ENCODE measurements at places on chromosomes 11 and 22.

- peak; percentile 1 for DNase-seq
Observed at GRCh38 chr11:101617735-101618332, 34.0 kb upstream of the TRPC6 start.

DNA sequence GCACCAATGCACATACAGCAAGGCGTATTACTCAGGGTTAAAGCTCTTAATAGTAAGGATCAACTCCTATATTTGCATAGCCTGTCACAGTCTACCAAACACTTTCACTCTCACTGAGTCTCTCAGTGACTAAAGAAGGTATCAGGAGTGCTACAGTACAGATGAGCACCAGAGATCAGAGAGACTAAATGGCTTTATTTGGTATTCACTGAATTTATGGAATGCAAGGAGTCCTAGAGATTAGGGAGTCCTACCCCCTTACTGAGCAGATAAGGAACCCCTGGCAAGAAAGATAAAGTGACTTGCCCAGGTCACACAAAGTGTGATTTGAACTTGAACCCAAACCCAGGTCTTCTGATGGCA is 396.4 kb upstream of the CCDC90B start:
- no peak for DNase-seq

GRCh38 chr11:113119966-113120736 is 158.9 kb downstream of the NCAM1 start:
- no peak for DNase-seq

- no peak for DNase-seq
Observed at GRCh38 chr11:4181782-4182721, 87.5 kb downstream of the RRM1 start.

- DNase-seq = no peak
Observed at GRCh38 chr11:65471447-65471891, 27.4 kb upstream of the MALAT1 start.

GRCh38 chr11:115238086-115238485 is 266.1 kb downstream of the CADM1 start:
- DNase-seq = no peak

- no peak for DNase-seq
Observed at GRCh38 chr22:27687984-27688545, 113.5 kb downstream of the MN1 start.

DNA sequence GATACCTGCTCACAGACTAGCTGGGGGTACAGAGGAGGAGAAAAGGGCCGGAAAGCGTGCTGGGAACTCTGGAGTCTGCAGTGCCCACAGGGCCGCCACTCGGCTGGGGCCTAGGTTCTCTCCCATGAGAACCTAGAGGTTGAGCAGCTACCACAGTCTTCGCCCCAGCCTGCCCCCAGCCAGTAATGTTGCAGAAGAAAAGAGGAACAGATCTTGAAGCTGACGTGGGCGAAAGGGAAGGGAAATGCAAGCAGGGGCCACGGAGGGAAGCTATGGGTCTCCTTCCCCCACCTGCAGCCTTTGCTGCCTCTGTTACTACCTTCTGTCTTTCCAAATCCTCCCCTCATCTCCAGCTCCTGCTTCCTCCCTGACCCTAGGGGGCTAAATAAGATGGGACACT is 28.8 kb upstream of the P2RY2 start:
- DNase-seq = no peak

DNA sequence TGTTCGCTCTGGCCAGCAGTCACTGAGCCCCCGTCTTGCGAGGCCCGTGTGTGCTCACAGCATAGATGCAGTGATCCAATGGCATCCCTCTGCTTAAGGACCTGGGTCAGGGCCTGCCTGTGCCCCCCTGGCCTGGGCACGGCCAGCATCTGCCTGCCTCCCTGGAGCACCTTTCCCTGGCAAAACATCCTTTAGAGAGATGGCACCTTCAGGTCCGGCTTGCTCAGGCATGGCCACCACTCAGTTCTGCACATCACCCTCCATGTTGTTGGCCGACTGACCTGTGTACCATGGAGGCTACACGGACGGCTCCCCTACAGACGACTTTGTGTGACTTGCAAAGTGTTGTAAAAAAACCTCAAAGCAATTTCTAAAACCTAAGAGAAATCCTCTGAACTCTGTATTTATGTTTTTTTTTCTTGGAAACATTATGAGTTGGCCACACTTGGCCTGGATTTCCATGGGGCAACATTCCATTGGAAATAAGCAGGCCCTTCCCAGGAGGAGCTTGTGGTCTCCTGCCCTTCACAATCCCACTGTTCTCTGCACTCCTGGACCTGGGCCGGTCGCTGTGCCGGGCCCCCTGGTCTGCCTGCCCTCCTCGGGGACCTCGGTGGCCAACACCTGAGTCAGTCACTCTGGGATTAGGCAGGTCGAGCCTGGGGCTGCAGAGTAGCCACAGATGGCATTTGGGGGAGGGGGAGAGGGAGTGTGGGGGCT is 592.4 kb downstream of the TBC1D22A start:
- no peak for DNase-seq

DNA sequence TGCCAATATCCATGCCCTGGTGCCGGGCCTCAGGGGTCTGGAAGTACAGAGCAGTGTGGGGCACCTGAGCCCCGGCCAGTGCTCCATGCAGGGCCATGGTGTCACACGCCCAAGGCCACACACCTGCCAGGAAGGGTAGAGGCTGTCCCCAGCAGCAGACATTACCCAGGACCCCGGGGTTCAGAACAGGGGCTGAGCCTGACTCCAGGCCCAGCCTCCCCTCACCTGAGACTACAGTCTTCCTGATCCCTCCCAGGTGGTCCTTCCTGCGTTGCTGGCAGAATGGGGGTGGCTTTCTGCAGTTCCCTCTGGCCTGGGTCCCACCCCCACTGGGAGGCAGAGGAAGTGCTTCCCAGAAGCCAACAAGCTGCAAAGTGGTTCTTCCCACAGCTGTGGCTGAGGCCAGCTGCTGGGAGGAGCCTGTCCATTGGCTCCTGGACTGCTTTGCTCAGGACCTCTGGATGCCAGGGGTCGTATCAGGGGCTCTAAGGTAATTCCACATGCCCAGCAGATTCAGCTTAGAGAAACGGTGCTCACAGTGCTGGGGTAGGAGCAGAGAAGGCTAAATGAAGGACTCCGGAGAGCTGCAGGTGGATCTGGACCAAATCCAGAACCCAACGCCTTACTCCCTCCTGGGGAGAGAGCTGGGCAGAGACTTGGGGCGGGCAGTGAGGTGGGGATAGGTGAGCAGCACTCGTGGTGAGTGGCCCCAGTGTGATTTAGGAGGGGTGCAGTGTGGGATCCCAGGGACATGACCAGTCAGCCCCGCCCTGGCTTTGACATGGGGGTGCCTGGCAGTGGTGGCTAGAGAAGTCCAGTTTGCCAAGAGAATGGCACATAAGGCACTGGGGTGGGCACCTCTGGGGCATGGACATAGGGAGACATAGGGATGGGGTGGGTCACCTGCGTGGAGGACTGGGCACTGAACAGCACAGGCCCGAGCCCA is 12.6 kb downstream of the TCIRG1 start:
- DNase-seq = no peak

GRCh38 chr11:1953489-1954266 is 6.5 kb downstream of the MRPL23 start:
- DNase-seq = no peak

DNA sequence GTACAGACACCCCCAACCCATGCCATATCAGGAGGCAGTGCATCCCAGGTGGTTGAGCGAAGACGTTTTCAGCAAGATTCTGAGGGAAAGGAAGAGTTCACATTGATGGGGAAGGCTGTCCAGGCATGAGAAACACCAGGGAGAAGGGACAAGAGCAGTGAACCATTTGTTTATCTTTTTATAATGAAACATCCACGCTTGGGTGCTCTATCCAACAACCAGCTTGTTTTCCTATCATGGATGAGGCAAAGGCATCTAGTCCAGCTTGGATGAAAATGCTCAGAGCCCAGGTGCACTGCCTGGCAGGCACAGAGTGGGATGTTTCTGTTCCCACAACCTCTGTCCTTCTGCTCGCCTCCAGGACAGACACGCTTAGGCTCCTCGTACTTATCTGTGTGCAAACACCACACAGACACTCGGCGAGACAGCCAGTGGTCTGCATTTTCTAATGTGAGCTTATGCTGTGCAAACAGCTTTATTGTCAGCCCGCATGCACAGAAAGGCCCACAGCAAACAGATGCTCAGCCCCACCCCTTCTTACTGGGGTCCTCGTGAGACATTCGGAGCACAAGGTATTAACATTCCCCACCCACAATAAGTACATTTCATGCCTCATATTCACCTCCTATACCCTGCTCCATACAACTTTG is 45.4 kb upstream of the NTM start:
- no peak for DNase-seq

DNA sequence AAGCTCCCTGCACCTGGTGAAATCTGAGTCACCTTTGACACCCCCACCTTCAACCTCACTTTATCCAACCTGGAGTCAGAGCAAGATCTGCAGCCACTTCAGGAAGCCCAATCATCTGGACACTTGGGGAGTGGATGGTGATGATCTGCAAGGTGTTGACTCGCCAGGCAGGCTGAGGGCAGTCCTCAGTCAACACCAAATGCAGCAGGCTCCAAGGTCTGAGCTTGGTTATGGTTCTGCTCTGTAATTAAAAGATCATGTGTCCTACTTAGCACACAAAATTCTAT is 446.9 kb downstream of the BRD1 start:
- no peak for DNase-seq

DNA sequence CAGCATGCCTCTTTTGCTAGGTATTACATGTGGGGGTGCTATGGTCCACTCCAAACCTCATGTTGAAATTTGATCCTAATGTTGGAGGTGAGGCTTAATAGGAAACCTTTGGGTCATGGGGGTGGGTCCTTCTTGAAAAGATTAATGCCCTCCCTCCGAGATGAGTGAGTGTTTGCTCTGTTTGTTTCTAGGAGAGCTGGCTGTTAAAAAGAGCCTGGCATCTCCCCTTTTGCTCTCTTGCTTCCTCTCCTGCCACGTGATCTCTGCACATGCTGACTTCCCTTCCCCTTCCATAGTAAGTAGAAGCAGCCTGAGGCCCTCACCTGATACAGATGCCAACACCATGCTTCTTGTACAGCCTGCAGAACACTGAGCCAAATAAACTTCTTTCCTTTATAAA is 104.5 kb downstream of the FAT3 start:
- DNase-seq = no peak

GRCh38 chr11:88301488-88302140 is 35.9 kb downstream of the CTSC start:
- no peak for DNase-seq

DNA sequence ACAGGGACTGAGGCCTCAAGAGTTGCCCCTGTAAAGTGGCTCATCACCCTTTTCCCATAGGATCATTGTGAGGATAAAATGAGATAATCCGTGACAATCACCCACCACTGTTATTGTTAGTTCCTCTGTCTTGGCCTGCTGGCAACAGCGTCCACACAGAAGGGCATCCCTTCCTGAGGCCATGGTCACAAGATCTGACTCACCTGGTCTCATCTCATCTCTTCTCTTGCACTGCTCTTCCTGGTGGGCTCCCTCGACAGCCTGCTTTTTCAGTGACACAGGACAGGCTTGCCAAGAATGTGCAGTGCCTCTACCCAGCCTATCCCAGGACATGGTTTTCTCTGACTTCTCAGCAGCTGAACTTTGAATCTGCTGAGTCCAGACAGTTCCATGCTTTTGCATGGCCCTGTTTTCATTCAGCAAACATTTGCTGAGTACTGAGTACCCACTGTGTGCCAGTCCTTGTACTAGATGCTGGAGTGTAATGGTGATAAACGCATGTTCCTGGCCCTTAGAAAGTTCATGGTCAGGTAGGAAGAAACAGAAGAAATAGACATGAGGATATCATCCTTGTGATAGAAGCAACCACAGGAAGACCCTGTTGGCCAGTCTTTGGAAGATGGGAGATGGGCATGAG is 3.3 kb downstream of the STX3 start:
- DNase-seq = no peak

DNA sequence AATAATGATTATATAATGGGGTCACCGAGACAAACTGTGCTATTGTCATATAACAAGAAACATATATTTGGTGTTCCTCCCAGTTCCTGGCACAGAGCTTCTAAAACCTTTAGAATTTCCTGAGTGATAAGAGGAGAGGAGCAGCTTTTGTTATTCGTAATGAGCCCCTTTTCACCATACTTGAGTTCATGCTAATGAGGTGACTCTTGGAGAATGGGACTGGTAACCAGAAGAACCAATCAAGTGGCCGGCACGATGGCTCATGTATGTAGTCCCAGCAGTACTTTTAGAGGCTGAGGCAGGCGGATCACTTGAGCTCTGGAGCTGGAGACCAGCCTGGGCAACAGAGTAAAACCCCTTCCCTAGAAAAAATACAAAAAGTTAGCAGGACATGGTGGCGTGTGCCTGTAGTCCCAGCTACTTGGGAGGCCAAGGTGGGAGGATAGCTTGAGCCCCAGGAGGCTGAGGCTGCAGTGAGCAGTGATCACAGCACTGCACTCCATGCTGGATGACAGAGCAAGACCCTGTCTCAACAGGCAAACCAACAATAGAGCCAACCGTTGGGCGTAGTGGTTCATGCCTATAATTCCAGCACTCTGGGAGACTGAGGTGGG is 62.7 kb upstream of the FTH1 start:
- DNase-seq = no peak

GRCh38 chr11:44199816-44200215 is 104.3 kb downstream of the EXT2 start:
- no peak for DNase-seq

GRCh38 chr11:102276783-102277182 is 40.5 kb upstream of the BIRC3 start:
- DNase-seq = no peak

- DNase-seq = no peak
Observed at GRCh38 chr11:9839550-9839949, 175.7 kb downstream of the SWAP70 start.

DNA sequence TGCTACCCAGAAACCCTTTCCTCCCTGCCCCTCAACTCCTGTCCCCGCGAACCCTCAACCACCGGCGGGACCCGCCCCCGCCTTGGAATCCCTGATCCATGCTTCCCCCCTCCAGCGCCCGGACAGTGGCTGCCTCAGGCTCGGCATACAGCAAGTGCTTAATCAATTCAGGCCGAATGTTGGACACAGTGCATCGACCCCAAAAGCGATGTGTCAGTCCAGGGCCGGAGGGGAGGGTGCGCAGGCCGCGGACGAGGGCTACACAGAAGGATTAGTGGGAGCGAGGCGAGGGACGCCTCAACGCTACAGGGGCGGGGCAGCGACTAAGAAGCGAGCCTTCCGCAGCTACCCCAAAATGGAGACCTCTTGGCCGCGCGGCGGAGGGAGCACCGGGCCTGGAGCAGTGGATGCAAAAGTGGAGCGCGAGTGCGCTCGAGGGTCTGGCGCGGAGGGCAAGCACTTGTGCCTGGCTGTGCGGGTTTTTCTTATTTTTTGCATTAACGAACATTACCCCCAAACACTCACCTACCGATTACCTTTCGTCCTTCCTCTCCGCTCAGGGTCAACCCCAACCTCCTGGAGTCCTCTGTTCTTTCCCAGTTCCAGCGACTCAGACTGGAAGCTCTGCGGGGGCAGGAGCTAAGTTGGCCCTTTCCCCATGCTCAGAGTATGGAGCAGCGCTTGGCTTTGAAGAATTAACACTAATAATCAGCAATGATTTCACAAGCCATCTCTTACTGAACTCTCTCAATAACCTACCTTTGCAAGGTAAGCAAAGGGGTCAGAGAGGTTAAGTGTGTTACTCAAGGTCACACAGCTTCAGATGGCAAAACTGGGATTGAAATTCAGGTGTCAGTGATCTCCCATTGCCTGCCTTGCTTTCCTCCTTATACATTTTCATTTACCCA is 30.0 kb upstream of the WNT11 start:
- no peak for DNase-seq
